ENCODE measurements at places on chromosomes 12 and 14.

GRCh38 chr14:71711619-71712018, 220.6 kb upstream of the RGS6 start:
- DNase-seq = no peak

DNA sequence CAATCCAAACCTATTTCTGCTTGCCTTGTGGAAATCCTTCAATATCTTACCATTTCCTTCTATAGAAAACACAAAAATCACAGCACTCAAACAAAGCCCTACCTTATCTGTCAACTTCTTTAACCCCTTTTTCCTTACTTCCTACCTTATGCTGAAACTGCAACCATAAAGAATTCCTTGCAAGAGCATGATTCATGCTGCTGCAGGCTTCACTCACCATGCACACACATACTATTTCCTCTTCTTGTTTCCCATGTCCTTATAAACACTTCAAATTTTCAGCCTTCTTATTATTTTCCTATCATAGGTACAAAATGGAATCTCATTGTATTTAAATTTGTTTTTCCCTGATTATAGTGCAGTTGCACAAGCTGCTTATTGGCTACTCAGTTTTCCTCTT, 23.3 kb downstream of the LMNTD1 start:
- DNase-seq = no peak

- DNase-seq = no peak
These were observed 63.9 kb upstream of the RMST start for GRCh38 chr12:97398704-97399103.

DNA sequence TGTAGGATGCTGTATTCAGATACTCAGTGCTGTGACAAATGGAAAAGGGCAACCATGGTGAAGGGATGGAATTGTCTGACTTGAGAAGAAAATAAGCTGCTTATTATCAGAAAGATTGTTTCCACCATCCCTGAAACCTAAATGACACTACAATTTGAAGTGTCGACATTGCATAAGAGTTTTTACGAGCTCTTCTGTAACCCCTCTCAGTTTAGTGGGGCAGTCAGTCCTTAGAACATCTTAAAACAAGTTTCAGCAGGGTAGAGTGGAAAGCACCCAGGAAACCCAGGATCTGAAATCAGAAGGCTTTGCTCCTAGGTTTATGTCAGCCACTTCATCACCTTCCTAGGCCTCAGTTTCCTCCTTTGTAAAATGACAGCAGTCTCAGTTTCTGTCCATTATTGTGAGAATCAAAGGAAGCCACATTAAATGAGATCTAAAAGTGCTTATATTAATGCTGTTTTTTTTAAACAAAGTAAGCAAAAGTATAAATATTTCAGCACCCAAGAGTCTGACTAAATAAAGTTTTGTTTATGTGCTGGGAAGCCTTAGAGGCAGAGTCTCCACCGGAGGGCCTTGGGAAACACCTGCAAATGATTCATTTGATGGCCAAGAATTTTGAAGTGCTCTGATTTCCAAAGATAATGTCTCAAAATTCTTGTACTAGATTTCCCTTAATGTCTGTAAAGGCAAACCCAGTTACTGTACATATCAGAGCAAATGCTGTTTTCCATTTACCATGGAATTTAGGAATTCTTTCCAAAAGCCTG, 1.8 kb downstream of the IFT43 start:
- DNase-seq = no peak

- DNase-seq = peak; percentile 6
These were observed 39.9 kb downstream of the ATL1 start for GRCh38 chr14:50599700-50600444.

- DNase-seq = peak; percentile 14
These were observed 1.9 kb upstream of the SCFD1 start for GRCh38 chr14:30620178-30620577.

All from AML-193 (cell line).